Right renal cortex interstitium (tissue), 3 donors: ENCODE measurements at places on chromosomes 1 and 21. TPM values are rescaled to one million over a fixed set of nuclear protein-coding genes. Genes with fewer than 3 reads are reported as not detected.
A peak's percentile ranks its signal among the peaks of the same experiment; 100 is the strongest.

- DNase-seq: no peak
Observed at GRCh38 chr1:27029517-27029916, 16.9 kb upstream of the TENT5B start.

DNA sequence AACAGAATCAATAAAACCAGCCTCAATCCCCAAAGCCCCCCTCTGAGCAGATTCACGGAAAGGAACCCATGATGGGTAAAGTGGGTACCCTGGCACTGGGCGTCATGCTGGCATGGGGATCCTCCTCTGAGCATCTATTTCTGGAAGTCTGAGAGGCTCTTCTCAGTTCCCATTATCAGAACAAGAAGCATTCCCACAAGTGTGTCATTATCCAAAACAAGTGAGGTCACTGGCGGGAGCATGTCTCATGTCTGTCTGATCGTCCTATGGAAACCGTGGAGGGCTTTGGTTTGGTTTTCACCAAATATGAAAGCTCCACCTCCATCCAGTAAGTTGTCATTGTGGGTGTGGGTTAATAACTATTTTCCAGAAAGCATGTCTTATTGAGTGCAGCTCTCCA, 70.7 kb downstream of the PGM1 start:
- no peak for DNase-seq

DNA sequence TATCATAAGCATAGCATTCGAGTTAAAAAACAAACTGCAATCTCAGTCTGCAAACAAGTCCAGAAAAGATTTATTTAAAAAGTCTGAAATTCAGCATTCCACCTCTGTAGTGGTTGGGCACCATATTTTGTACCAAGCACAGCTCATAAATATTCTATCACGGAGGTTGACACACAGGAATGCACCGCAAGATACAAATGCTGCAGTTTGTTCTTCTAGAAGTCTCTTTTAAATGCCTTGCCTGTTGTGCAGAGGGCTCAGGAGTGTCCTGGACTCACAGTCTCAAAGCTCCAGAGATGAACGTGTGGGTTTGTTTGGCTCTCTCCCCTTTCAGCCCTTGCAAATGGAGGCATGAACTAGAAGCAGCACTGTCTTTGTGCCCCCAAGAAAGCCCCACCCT, 212.4 kb upstream of the USP24 start:
- DNase-seq: no peak

GRCh38 chr1:213871179-213871578, 116.6 kb upstream of the PROX1 start:
- no peak for DNase-seq

The OR2AK2 gene
- polyA plus RNA-seq: not detected

DNA sequence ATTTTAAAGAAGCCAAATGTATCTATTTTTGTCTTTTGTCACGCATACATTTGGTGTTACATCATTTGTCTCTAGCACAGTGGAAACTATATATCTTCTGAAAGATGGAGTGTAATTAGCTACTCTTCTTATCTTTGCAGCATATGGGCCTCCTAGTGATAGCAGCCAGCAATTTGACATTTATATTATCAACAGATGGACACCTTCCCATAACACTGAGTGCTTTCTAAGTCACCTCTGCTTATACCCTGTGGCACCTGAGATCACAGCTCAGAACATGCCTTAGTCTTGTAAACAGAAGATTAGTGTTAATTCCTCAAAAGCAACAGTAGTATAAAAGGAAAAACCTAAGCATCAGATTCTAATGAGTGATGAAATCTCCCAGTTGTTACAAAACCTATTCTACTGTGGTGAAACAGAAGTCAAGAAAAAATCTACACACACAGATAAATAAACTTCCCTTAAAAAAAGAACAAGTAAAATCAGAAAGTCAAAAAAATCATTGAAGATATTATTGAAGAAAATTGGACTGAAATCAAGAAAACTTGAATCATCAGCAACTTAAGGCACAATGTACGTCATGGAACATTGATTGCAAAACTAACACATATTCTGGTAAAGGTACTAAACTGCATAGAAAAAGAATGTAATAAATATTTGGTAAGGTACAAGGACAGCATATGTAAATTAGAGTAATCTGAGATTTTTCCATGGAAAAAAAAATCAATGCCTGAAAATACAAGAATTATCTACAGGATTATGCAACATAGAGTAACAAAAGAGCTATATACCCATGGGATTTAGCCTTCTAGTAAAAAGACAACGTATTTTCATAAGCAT, 61.7 kb downstream of the KCNT2 start:
- DNase-seq: no peak

The C1orf94 gene
- 0.06 TPM for polyA plus RNA-seq

The KANK4 gene
- 20.4 TPM for polyA plus RNA-seq

The RNF19B gene
- polyA plus RNA-seq: 19.1 TPM

- DNase-seq: no peak
Observed at GRCh38 chr1:196409586-196409985, 198.7 kb downstream of the KCNT2 start.

GRCh38 chr21:43588957-43589356, 70.3 kb downstream of the HSF2BP start:
- no peak for DNase-seq

DNA sequence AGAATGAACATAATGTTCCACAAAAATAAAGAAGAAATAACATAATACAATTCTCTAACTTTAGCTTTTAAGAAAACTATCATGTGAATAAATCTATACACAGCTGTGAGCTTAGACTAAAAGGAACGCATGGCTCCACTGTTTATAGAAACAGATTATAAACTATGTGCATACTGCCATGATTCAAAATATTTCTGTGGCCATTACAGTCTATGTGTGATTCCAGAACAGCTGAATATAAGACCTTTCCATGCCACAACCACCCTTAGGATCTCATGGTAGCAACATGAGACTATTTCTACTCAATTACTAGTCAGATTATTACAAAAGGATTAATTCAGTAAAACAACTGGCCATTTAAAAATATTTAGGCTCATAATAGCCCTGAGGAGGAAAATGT, 3.9 kb downstream of the CHML start:
- no peak for DNase-seq

The ATP6V0B gene
- polyA plus RNA-seq: 134 TPM

DNA sequence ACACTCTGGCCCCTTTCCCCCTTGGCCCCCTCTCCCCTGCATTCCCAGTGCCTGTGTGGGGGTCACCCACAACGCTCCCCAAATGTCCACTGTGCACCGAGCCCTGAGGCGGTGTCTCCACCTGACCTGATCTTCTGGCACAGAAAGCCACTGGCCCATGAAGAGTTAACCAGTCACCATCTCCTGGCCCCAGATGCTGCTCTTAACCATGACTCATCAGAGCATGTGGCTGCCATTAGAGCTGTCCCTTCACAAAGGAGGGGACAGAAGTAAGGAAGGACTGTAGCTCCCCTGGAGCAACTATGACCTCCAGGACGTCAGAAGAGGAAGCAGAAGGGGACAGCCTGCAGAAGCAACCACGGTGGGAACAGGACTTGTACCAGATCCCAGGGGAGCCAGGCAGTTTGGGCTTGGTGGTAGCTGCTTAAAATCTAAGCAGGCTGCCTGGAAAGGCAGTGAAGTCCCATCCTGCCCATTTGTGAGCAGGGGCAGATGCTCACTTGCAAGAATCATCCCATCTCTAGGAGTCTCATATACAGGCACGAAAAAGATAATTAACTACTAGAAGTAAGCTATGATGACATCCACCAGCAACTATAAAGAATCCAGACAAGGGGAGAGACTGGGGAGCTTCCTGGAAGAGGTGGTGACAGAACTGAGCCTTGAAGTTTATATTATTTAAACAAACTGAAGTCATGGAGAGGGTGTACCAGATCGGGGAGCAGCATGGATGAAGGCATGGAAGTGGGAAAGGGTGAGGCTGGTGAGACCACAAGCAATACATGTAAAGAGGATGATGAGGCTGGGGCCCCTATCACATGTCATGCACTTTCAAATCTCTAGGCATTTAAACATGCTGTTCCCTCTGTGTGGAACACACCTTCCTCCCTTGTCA, 1.1 kb upstream of the TTC39A start:
- no peak for DNase-seq

DNA sequence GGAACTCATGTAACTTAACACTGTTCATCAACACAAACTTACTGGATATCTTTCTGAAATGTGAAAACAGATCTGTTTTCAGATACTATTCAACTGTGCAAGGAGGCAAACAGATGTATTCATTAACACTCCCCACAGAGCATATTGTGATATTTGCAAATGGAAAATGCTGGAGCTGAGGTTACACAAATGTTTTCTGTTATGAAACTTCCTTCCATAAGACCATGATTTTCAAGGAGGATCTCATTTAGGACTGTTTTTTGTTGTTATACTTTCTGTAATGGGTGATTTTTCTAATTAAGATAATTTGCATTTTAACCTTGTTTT, 56.1 kb downstream of the GABPA start:
- no peak for DNase-seq

- peak; percentile 56 for DNase-seq
Observed at GRCh38 chr1:145711213-145711651, 4.1 kb upstream of the PDZK1 start.

The LCE3D gene
- polyA plus RNA-seq: not detected

- DNase-seq: no peak
Observed at GRCh38 chr21:43881283-43881682, 16.3 kb downstream of the AGPAT3 start.

- DNase-seq: no peak
Observed at GRCh38 chr1:20443703-20444586, 42.1 kb downstream of the CAMK2N1 start.
